Amygdala (tissue), 56 donors: ENCODE measurements at places on chromosomes 1 and 21.

DNA sequence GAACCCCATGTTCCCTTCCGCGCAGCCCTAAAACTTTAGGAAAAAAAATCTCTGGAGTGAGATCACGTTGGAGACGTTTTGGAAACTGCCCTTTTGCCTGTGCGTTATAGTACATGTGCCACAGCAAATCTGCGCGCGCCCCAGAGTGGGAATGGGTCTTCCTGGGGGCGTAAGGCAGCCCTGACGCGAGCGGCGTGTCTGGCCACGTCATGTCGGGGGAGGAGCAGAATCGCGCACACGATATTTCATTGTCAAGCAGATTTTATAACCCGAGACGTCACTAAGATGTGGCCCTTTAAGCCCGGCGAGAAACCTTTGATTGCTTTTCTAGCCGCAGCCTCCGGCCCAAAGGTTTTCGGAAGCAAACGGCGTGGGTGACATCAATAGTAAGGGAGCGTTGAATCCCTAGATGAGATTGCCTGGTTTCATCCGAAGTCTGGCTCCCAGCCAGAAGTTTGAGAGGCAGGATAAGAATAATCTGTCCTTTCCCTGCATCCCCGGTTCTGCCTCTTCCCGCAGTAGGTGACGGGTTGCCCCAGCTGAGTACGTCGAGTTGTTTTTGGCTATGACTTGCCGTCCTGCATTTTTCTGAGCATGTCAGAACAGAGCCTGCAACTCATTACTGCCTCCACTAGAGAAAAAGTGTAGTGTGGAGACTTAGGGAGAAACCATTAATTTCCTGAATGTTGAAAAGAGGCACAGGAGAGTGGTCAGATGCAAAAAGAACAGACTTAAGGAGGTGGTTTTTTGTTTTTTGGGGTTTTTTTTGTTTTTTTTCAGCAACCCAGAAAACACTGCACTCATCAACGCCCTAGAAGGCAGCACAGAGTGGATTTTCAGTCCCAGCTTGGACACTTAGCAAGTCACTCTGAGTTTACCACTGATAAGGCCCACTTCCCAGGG is 817 bp upstream of the PMVK start:
- DNase-seq: peak; percentile 98

GRCh38 chr1:70327306-70328076 is 27.0 kb downstream of the ANKRD13C start:
- no peak for DNase-seq

DNA sequence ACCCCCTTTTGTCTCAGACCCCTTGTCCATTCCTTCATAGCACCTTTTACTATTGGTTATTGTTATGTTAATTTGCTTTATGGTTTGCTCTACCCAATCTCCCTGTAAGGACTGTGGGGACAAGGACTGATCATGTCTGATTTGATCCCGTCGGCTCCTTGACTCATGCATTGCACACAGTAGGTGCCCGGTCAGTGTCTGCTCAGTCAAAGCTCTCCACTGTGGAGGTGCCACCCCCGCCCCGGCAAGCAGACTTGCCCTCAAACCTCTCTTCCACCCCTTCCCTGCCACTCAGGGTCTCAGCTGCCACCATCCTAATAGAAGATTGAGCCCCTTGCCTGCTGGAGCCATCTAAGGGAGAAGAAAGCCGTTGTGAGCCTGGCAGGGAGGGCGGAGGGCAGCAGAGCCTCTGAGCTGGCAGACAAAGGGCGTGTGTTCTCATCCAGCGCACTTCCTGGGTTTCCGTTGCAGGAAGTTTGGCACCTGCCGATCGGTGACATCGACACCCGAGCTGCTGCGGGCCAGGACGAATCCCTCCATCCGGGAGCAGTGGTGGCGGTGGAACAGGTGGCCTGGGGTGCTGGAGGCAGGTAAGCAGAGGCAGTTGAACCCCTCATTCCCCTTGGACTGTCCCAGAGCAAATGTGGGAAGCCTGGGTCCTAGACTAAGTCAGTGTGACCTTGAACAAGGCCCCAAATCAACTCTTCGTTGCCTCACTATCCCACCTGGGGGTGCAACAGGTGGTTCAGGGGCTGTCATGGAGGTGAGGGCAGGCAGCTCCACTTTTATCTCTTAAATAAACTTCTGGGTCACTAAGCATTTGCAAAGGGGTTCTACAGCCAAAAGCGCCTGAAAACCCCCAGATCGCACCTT is 2.2 kb upstream of the FBLIM1 start:
- DNase-seq: no peak

- DNase-seq: no peak
Measured at GRCh38 chr1:185468626-185469025, 151.6 kb upstream of the IVNS1ABP start.

- no peak for DNase-seq
Measured at GRCh38 chr21:15682977-15683376, 46.8 kb upstream of the USP25 start.
